ENCODE measurements at places on chromosomes 13 and 19. TPM values are rescaled to one million over a fixed set of nuclear protein-coding genes. Genes with fewer than 3 reads are reported as not detected.

Gene ZC3H4
- 19.1 TPM for total RNA-seq

Gene DMKN
- 208 TPM for total RNA-seq

Gene ZNF543
- 9.5 TPM for total RNA-seq

Gene LRCH1
- 3.3 TPM for total RNA-seq

Gene FPR2
- total RNA-seq: not detected

Gene CGB3
- total RNA-seq: not detected

Gene ZNF175
- 5.0 TPM for total RNA-seq

GRCh38 chr13:48993150-48993549 is 17.4 kb downstream of the FNDC3A start:
- no peak for DNase-seq

GRCh38 chr13:112669881-112670499 is 19.8 kb upstream of the ATP11A start:
- no peak for DNase-seq

GRCh38 chr13:110266983-110267382 is 40.0 kb downstream of the COL4A1 start:
- peak; percentile 89 for DNase-seq

DNA sequence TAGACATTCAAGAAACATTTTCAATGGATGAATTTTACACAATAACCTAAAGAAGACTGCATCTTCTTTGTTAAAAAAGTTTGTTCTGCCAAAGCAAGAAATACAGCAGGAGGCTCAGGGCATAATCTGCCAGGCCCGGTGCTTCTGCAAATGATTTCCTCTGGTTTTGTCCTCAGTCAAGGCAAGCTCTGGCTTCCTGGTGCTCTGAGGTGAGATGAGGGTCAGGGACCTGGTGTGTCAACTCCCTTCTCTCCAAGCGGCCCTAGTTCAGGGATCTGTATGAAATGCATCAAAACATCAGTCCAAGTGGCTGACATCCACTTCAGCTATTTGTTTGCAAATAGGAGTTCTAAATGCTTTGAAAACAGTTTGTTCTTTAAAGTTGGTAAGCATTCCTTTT is 31.6 kb downstream of the LACC1 start:
- no peak for DNase-seq

GRCh38 chr13:46570273-46570672 is 17.3 kb downstream of the LRCH1 start:
- DNase-seq: no peak

DNA sequence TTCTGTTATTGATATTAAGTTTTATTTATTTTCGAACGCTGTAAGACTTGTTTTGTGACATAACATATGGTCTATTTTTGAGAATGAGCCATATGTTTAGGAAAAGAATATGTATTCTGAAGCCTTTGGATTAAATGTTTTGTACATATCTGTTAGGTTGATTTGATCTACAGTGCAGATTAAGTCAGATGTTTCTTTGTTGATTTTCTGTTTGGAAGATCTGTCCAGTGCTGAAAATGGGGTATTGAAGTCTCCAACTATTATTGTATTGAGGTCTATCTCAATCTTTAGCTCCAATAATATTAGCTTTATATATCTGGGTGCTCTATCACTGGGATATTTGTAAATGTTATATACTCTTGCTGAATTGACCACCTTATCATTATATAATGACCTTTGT is 97.9 kb downstream of the MTUS2 start:
- DNase-seq: no peak

GRCh38 chr13:49792550-49793324 is at the start of gene KPNA3:
Gene KPNA3, minus strand, starts transcription at chr13:49792682. Its CDS starts 176 bp downstream, at chr13:49792506.
- peak; percentile 97 for DNase-seq

DNA sequence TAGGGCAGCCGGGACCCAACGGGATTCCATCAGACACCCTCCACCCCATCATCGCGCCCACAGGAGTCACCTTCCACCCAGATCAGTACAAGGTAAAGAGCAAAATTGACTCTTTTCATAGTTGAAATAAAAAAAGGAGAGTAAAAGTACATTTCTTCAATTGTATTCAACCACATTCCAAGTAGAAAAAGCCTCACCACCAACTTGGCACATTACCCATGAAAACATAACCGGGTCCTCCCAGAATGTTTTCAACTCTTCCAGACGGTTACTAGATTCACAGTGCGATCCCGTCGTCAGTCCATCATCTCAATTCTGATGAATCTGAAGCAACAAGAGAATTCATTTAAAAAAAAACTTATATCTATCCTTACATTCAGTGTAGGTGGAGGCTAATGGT is 125.2 kb downstream of the RAB20 start:
- DNase-seq: no peak

DNA sequence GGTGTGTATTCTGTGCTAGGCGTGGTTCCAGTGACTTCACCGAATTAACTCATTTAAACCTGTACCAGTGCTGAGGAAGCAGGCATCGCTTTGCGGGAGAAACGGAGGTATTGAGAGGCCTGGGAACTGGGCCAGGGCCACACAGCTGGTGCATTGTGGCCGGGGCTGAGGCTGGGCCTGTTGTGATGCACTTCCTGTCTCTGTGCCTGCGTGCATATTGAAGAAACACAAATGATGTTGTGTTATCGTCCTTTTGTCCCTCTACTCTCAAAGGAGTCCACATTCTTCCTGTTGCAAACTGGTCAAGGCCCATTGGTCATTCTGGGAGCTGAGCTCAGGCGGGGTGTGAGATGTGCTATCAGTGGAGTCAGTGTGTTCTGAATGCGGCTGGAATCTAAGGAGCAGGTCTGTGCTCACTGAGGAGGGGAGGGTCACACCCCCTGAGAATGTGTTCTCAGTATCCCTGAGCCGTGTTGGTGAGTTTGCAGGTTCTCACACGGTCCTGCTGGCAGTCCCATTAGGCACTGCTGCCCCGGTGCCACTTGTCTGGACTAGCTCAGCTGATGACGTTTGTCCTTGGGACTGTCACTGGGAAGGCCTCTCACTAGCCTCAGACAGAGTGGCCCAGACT is 62.1 kb downstream of the ARHGEF7 start:
- DNase-seq: no peak

GRCh38 chr19:54387991-54388801 is 23.5 kb upstream of the LAIR1 start:
- DNase-seq: no peak

GRCh38 chr13:32316028-32316339 is 676 bp downstream of the BRCA2 start:
- DNase-seq: peak; percentile 63

DNA sequence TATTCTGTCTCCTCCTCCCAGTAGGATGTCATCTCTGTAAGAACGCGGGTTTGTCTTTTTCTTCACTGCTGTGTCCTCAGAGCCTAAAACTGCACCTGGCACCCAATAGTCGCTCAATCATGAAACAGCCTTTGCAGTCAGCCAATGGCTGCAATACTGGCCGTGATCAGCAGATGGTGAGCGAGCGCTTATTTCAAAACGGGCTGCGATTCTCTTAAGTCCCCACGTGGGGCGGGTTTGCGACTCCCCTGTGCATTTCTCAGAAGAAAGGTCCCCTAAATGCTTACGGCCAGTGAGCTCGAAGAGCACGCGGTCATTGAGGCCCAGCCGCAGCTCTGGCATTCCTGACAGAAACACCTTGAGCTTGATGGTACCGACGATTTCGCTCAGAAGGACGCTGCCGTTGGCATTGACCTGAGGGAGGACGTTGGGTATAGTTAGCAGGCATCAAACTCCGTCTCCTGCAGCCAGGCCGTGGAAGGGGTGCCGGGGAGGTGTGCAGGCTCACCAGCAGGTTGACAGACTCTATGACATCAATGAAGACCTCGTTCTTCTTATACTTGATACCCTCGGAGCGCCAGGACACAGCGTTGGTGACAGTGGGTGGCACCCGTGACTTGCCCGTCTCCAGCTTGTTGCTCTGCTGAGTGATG is 6.0 kb downstream of the AP1M2 start:
- DNase-seq: peak; percentile 97

DNA sequence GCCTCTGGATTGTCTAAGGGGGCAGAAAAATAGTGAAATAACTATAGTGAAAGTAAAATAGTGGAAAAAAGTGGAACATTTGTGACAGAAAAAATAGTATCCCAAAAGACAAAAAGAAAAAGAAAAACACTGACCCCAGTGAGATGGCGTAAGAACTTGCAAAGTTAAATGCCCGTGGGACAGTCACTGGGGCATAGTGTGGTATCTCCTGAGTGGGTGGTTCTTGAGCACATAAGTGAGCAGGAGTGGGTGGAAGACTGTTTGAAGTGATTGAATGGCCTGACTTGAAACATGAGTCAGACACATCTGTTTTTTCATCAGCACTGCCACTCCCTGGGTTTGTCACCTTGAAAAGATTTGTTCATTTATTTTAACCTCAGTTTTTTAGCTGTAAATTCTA is 2.5 kb downstream of the ZNF430 start:
- no peak for DNase-seq

DNA sequence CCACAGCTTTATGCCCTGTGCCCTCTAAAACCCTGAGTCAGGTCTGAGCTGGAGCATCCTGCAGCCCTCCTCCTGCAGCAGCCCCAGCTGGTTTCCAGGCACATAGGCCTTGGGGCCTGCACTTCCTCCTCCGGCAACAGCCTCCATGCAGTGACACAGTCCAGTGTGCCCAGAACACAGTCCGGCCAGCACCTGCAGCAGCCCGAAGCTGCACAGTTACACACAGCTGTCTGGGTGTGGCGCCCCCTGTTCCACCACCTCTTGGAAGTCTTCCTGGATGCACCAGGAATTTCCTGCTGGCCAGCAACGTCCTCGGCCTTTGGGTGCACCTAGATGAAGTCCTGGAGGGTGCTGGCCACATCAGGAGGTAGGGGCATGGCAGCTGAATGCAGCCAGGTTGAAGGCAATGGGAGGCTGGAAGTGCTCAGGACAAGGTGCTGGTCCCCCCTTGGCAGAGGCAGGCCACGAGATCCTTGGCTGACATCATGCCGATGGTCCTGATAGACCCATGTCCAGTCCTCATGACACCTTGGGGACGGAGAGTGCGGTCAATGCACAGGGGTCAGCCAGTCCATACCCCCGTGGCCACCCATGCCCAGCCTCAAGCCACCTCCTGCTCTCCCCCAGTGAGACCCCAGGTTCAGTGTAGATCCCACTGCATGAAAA is 27.1 kb upstream of the PARP4 start:
- no peak for DNase-seq

Measured in neural progenitor cell (in vitro differentiated cells).